ENCODE measurements at places on chromosomes 1 and 21.

DNA sequence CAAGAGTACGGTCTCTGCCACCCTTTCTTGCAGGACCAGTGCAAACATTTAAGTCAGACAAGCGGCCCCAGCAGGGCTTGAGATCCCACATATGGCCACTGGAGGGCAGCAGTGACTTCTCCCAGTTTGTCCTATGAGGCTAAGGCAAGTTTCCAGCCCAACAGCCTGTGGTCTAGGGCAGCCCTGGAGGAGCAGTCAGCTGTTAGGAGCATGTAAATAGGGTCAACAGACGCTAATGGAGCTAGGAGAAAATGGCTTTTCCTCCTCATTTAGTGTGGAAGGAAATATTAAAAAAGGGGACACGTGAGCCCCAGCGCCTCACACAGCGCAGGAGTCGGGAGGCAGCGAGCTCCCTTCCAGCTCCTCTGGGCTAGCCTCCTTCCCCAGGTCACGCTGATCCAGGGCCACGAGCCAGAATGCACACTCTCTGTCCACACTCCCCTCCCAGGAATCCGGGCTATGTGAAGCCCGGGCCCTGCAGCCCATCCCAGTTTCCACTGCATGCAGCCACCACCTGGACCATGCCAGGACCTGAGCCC lies 95.6 kb downstream of the LAMC2 start:
- peak; percentile 15 for DNase-seq

- no peak for DNase-seq
Observed at GRCh38 chr1:216140730-216141524, 282.3 kb downstream of the USH2A start.

DNA sequence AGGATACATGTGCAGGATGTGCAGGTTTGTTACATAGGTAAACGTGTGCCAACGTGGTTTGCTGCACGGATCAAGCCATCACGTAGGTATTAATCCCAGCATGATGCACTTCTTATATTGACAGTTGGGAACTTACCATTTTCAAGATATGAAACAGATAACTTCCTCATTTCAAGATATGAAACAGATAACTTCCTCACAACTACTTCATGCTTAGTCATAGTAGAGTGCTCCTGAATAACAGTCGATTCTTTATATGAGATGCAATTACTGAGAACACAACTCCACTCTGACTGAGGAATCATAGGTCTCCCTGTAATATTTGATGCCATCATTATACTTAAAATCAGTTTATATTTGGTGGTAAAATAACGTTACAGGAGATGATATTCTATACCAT lies 1124.3 kb downstream of the AMY1C start:
- no peak for DNase-seq

GRCh38 chr1:51669816-51670215 lies 52.9 kb downstream of the OSBPL9 start:
- DNase-seq, result no peak

- no peak for DNase-seq
Observed at GRCh38 chr1:181655756-181656155, 172.4 kb downstream of the CACNA1E start.

- DNase-seq, result no peak
Observed at GRCh38 chr1:3551290-3551678, 60.0 kb downstream of the MEGF6 start.

- no peak for DNase-seq
Observed at GRCh38 chr1:53959664-53960250, 13.6 kb downstream of the LRRC42 start.

Measured in cortex of kidney (tissue), 1 donor.